Stomach (tissue), 19 donors: ENCODE measurements at places on chromosomes 1 and 21. TPM values are rescaled to one million over a fixed set of nuclear protein-coding genes. Genes with fewer than 3 reads are reported as not detected.

ST6GALNAC5 gene
- 1.8 TPM for polyA plus RNA-seq

NUDT4B gene
- 3.0 TPM for polyA plus RNA-seq

DIRAS3 gene
- polyA plus RNA-seq: 3.1 TPM

KRTAP22-2 gene
- polyA plus RNA-seq: not detected

IL19 gene
- not detected for polyA plus RNA-seq

NR5A2 gene
- 0.33 TPM for polyA plus RNA-seq

NCAM2 gene
- 0.06 TPM for polyA plus RNA-seq

TFF3 gene
- 7.1 TPM for polyA plus RNA-seq

FAM3B gene
- 103 TPM for polyA plus RNA-seq

NPPB gene
- 3.9 TPM for polyA plus RNA-seq

PPCS gene
- 84.4 TPM for polyA plus RNA-seq

TTC22 gene
- polyA plus RNA-seq: 4.2 TPM
